ENCODE measurements at places on chromosomes 16 and 17.

- no peak for DNase-seq
Measured at GRCh38 chr17:50583641-50584040, 23.1 kb downstream of the CACNA1G start.

GRCh38 chr17:44197980-44198720 lies 1.5 kb downstream of the ATXN7L3 start:
- DNase-seq: peak; percentile 19

DNA sequence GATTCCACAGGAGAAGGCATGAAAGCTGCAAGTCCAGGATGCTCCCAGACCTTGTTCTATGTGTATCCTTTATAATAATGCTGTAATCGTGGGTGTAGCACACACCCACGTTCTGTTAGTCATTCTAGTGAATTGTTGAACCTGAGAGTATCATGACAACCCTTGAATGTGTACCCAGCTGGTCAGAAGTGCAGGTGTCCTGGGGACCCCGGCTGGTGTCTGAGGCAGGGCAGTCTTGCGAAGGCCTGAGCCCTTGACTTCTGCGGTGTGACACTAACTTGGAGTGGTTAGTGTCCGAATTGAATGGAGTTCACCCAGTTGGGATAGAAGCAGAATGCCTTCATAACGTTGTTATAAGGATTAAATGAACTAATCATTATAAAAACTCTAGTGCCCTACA lies 218.0 kb upstream of the TNRC6C start:
- no peak for DNase-seq

GRCh38 chr16:87850009-87851006 lies 19.0 kb downstream of the SLC7A5 start:
- peak; percentile 76 for DNase-seq

- DNase-seq: no peak
Measured at GRCh38 chr17:48647103-48647962, 21.2 kb upstream of the HOXB9 start.

- DNase-seq: no peak
Measured at GRCh38 chr17:31175237-31175636, 80.5 kb downstream of the NF1 start.

- DNase-seq: no peak
Measured at GRCh38 chr16:4746991-4747574, 12.7 kb downstream of the DNAAF8 start.

DNA sequence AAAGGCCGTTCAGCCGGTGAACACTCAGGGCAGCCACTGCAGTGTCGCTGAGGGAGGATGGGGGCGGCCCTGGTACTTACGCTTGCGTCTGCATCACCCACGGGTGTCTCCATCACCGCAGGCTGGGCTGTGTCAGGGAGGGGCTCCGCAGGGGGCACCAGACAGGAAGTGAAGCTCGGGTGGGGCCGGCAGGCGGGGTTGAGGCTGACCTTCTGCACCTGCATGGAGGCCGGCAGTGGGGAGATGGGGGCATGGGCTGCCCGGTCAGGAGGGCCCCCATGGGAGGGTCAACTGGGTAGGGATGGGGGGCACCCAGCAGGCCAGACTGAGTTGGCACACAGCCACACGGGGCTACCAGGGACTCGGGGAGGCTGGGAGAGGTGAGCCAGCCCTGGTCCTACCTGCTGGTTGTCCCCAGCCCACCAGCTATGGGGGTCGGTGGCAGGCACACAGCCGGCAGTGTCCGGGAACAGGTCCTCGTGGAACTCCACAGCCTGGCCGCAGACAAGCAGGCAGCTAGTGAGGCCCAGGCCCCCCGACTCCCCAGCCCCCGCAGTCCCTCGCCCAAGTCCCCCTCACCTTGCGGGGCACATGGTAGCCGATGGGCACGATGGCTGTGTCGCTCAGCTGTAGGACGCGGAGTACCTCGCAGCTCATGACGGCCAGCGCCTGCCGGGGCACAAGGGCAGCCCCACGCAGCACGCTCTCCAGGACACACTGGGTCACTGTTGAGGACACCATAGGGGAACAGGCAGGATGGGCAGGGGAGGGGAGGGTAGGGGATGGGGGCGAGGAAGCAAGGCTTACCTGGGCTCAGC lies 7.2 kb upstream of the VASN start:
- no peak for DNase-seq

DNA sequence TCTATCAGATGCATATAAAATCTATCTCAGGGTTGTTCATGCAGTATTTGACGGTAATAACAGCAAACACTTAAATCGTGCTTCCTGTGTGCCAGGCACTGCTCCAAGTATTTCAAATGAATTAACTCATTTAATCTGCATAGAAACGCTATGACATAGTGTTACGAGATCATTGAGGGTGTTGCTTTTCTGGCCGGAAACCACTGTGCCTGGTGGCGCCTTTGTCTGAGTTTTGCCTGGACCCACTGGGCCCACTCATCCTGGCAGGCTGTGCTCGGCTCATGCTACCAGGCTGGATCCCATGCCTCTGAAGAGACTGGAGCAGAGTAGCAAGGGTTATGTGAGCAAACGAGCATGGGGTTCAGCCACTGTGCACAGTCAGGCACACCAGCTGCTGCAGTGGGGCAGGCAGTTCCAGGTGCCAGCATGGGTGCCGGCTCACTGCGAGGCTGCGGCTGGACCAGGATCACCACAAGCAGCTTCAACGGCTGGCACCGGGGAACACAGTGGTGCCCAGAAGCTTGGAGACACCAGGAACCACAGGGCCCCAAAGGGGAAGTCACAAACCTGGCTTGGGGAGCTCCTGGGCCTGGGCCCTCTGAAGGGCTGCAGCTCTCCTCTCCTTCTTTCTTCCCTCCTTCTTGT lies 45.9 kb upstream of the CLEC19A start:
- no peak for DNase-seq

- no peak for DNase-seq
Measured at GRCh38 chr16:19213885-19214284, 45.8 kb downstream of the SYT17 start.

DNA sequence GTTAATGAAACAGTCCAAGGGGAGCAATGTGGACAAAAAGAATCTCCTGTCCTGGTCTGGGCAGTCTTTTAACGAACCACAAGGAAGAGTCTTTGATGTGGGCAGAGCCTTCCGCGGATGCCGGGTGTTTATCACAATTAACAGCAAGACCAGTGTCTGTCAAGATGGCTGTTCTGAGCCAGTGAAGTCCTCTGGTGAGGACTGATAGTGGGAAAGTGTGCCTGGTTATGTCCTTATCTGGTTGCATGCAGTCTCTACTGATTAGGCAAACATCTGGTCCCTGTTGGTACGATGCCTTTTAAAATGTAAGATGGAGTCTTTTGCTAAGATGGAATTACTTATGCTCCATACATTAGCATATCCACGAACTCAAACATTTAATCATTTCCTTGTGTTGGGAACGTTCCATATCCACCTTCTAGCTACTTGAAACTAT lies 88.5 kb downstream of the ZNF18 start:
- DNase-seq: no peak

GRCh38 chr17:72466199-72466598 lies 345.4 kb downstream of the SOX9 start:
- no peak for DNase-seq

GRCh38 chr17:80498920-80499410 lies 22.6 kb upstream of the NPTX1 start:
- DNase-seq: no peak

DNA sequence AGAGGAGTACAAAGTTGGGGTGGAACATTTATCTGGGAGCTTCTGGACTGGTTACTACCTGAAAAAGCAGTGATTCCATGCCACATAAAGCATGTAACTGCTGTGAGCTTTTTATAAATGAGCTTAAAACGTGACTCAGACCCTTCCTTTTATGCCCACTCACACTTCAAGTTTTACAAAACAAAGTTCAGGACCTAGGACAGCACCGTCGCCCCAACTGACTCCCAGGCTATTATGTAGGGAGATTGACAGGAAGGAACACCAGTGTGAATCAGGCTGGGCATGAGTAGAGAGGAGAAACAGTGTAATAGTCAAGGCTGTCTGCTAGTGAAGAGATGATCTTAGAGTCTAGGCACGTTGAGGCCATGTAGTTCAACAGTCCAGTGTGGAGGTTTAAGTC lies 91.6 kb upstream of the DNAH9 start:
- DNase-seq: no peak

DNA sequence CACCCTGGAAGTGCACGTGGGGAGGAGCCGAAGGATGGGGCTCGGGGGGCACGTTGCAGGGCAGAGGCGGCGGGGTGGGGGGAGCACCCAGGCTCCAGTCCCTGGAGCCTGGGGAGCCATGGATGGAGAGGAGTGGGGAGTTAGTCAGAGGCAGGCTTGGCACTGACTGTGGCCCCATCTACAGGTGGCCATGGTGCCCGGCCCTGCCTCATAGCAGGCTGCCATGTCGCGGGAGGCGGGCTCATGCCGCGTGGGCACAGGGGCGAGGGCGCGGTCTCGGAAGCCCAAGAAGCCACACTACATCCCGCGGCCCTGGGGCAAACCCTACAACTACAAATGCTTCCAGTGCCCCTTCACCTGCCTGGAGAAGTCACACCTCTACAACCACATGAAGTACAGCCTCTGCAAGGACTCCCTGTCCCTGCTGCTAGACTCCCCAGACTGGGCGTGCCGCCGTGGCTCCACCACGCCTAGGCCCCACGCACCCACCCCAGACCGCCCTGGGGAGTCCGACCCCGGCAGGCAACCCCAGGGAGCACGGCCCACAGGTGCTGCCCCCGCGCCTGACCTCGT lies 3.0 kb downstream of the PRR35 start:
- no peak for DNase-seq

DNA sequence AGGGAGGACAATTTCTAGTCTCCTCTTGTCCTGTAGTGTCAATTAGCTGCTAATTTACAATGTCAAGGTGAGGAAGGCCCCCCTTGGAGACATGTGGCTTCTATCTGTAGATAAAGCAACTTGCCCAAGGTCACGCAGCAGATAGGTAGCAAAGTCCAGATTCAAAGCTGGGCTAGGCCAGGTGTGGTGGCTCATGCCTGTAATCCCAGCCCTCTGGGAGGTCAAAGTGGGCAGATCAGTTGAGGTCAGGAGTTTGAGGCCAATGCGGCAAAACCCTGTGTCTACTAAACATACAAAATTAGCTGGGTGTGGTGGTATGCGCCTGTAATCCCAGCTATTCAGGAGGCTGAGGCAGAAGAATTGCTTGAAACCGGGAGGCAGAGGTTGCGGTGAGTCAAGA lies 11.1 kb downstream of the TRPV3 start:
- no peak for DNase-seq
